EH (cell line): ENCODE measurements at places on chromosomes 1 and 21.
A peak's percentile ranks its signal among the peaks of the same experiment; 100 is the strongest.

DNA sequence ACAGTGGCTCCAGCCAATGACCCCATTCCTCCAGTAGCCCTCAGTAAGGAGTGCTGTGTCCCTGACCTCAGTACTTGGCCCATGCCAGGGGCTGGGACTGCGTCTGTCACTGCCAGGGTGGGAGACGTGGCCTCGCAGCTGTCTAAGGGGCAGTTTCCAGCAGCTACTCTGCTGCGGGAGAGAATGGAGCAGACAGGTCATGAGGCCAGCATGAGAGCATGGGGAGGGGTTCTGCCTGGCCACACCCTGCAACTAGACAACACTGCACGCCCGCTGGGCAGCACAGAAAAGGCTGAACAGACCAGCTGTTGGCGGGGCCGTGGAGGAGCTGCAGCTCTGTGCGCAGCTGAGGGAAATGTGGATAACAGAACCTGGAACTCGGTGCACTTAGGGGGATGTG, 91.6 kb upstream of the COL6A1 start:
- no peak for DNase-seq

DNA sequence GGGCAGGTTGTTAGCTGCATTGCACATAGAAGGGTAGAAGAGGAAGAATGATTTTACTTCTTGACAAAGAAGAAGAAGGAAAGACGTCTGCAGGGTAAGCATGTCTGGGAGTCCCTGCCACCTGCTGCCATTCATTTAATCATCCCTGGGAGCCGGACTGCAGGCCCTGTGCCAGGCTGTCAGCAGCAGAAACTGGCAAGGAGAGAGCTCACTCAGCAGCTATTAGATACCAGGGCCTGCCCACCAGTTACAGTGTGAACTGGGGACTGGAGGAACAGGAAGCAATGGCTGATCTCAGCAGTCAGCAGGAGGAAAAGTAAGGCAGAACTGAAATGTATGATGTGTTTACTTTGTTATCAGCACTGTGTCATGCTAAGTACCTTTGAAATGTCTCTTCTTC, 75.7 kb upstream of the C1orf87 start:
- no peak for DNase-seq

DNA sequence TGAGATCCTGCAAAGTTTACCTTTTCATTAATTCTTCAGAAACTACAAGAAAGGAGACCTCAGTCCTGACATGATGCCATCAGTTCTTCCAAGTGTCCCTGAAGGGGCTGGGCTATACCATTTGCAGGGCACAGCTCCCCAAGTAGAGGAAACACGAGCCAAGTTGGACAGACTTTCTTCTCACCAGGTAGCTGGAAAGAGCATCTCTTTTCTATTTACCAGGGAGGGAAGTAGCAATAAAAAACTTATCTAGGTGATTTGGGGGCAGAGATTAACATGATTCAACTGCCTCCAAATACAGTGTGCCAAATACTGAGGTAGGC, 103.9 kb upstream of the KCND3 start:
- DNase-seq = no peak

DNA sequence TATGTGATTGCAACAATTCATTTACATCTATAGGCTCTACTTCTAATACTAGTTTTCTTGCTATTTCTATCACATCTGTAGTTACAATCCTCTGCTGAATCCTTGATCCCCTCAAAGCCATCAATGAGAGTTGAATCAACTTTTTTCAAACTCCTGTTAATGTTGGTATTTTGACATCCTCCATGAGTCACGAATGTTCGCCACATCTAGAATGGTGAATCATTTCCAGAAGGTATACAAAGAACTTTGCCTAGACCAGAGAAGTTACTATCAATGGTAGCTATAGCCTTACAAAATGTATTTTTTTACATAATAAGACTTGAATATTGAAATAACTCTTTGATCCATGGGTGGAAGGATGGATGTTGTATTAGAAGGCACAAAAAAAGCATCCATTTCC, 110.0 kb downstream of the AMY1C start:
- DNase-seq = no peak

- DNase-seq = no peak
Observed at GRCh38 chr1:33784876-33785275, 79.0 kb upstream of the HMGB4 start.

GRCh38 chr1:7584643-7585042, 186.5 kb upstream of the VAMP3 start:
- no peak for DNase-seq

DNA sequence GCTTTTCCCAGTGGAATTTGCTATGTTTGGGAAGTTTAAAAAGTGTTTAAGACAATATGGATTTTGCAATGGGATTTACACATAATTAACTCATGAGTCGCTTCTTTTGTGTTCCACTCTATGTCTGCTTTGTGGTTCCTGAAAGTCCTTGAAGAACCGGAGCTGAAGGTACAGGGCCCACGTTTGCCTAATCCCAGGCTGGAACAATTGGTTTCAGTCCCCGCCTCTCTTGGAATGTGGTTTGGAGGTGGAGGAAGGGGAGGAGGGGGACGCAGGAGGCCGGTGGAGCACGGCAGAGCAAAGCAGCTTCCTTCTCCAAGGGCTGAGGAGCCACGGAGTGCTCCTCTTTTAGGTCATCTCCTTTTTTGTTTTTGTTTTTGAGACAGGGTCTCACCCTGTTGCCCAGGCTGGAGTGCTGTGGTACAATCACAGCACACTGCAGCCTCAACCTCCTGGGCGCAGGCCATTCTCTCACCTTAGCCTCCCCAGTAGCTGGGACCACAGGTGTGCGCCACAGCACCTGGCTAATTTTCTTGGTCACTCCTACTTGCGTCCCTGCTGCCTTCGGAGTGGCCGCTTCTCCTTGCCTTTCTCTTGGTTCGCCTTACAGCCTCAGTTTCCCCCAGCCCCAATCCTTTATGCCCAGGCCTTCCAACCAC, 129.5 kb upstream of the ERRFI1 start:
- DNase-seq = peak; percentile 27

- DNase-seq = no peak
Observed at GRCh38 chr1:6497867-6498575, 6.6 kb upstream of the PLEKHG5 start.
